ENCODE measurements at places on chromosomes 3 and 15.

GRCh38 chr3:27521179-27521871 is 37.1 kb upstream of the SLC4A7 start:
- DNase-seq: no peak

DNA sequence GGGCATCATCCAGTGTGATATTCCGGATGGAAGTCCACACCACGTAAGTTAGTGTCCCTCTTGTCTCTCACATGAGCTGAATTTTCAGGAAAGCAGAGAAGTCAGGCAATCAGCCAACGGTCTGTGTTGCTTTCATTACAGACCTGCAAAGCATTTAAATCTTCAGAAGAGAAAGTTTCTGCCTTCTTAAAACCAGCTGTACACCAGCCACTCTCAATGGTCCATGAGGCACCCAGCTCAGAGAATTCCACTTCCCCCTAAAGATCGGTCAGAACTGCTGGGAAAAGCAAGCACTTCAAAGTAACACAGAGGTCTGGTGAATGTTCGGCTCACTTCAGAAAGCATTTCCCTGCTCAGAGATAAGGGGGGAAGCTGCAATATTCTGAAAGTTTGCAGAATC is 903.7 kb downstream of the EPHA3 start:
- DNase-seq: no peak

GRCh38 chr15:72237029-72237852 is 6.3 kb upstream of the PKM start:
- DNase-seq: peak; percentile 69

GRCh38 chr15:79310612-79310984 is 314 bp upstream of the TMED3 start:
- no peak for DNase-seq

DNA sequence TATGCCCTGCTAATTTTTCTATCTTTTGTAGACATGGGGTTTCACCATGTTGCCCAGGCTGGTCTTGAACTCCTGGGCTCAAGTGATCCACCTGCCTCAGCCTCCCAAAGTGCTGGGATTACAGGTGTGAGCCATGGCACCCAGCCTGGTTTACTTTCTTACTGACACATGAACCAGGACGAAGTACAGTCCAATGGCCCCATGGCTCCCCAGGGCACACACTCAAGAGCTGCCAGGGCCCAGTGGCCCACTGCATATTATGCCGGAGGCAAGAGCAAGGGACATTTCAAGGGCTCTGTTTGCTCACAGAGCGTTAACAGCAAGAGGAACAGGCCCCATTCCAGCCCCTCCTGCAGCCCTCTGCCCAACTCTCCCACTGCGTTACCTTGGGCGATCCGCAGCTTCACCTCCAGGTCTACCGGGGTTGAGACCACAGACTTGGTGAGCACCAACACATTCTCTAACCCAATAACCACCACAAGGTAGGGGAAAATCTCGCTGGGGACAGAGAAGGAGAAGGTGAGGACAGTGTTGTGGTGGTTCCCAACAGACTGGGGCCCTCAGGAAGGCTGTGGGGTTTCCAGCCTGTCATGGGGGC is 42.8 kb downstream of the PTPN23 start:
- no peak for DNase-seq

GRCh38 chr3:59310736-59311135 is 260.9 kb upstream of the CFAP20DC start:
- no peak for DNase-seq

DNA sequence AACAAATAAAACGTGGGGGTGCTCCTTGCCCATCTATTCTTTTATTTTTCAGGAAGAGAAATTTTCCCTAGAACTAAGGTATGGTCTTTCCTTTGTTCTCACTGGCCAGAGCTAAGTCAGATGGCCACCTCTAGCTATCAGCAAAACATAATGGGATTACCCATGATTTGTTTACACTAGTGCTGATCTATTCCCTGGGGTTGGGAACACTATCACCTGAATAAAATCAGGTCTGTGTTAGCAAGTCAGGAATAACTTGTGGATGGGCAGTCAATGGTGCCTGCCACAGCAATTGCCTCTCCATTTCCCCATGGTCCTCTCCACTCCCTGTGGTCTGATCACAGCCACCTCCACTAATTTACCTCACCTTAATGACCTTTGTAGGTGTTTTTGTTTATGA is 181.7 kb upstream of the CADPS start:
- no peak for DNase-seq

DNA sequence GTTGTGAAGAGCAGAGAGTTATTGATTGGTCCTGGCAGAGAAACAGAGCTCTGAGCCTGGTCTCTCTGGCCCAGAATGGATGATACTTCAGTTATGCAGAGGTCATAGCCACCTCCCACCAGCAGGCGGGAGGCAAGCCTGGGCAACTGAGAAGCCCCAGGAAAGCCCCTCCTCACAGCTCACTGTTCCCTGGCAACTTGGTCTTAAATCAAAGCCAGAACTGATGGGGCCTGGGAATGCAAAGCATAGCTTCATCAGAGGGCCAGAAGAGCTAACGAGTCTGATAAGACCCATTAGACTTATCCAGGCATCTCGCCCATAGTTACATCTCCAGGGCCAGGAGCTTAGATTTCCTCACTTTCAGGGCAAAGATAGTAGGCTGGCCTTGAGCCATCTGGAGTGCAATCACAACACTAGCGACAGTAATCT is 5.5 kb upstream of the COLQ start:
- DNase-seq: no peak

- no peak for DNase-seq
Observed at GRCh38 chr3:161890147-161890625, 393.6 kb downstream of the OTOL1 start.

DNA sequence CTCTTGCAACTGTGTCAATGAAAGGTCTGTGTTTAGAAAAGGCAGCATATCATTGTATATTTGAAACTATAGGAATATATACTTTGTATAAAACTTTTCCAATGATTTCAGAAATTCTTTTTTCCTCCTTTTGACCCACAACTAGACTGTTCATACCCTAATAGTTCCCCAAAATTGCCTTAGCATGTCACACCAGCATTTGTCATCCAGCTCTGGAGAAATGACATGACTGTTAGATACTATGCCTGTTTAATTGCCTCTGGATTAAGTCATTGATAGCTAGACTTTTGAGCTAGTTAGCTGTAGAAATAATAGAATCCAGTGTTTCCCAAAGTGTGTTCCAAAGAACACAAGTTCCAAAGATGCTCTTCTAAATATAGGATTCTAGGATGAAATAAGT is 32.4 kb downstream of the B3GALNT1 start:
- no peak for DNase-seq

DNA sequence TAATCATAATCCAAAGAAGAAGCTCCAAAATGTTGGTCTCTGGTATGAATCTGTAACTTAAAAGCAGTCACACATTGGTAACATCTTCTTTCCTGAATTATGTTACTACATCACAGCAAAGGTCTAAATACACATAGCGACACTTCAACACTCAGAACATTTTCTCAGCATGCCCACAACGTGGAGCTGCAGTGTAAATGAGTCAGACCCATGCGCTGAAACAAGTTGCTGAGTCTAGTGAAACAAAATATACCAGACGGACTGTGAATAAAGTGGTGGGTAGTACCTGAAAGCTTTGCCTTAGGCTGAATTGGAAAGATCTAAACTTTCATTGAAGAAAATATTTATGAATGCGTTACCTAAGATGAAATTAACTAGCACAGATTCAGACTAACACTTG is 33.2 kb upstream of the GOLGA8B start:
- no peak for DNase-seq

GRCh38 chr3:41140242-41140641 is 59.1 kb upstream of the CTNNB1 start:
- DNase-seq: no peak

- no peak for DNase-seq
Observed at GRCh38 chr3:8899876-8900460, 63.3 kb downstream of the RAD18 start.

DNA sequence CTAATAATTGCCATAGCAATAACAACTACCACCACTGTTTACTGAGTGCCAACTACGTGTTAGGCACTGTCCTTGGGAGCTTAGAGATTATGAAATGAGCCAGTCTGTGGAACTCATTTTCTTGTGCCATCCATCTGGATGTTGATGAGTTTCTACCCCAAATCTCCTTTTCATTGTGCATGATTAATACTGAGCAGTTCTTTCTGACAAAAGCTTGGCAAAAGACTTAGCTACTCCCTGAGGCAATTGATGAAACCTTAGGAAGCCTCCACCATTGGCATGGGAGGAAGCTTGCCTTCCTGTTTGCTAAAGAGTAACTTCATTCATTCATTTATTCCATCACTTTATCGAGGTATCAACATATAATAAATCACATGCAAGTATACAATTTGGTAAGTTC is 39.8 kb downstream of the PRICKLE2 start:
- no peak for DNase-seq

DNA sequence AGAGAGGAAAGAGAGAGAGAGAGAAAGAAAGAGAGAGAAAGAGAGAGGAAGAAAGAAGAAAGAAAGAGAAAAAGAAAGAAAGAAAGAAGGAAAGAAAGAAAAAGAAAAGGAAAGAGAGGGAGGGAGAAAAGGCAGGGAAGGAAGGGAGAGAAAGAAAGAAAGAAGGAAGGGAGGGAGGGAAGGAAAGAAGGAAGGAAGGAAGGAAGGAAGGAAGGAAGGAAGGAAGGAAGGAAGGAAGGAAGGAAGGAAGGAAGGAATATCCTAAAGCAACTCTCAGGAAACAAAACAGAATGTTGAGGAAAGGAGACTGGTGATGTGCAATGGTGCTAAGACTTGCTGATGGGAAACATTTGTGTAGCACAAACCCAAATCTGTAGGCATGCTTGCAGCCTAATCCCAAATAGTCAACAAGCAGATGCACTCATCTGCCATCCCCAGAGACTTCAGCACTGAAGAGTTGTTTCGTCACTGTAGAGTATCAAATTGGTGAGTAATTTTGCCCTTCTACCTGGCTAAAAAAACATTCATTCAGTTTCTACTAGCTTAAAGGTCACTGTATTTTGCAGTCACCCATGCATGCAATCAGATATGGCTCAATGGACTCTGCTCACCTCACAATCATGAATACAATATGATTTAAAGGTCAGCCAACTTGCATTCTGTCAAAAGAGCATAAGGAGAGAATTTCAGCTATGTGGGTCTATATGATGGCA is 480.3 kb downstream of the FGF12 start:
- DNase-seq: no peak

- no peak for DNase-seq
Observed at GRCh38 chr15:40940296-40940801, 11.2 kb downstream of the DLL4 start.

- DNase-seq: no peak
Observed at GRCh38 chr3:126932188-126932931, 50.6 kb upstream of the PLXNA1 start.
